ENCODE measurements at places on chromosomes 5 and 9.

- no peak for DNase-seq
Observed at GRCh38 chr5:172903790-172904189, 55.4 kb upstream of the RPL26L1 start.

DNA sequence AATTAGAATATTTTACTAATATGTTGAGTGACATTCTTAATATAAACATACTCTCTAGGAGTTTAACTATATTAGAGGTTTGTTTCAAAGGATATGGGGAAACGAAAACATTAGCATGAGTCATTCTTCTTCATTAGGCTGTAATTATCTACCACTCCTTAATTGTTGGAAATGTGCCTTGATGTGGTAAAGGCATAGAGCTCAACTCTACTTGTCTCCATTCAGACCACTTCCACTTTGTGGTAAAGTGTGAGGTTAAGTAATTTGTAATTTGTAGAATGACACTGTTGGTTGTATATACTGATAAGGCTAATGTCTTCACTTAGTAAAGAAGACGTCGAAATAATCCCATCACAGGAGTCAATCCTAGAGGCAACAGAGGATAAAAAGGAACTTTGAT is 58.1 kb downstream of the HAPLN1 start:
- DNase-seq = no peak

DNA sequence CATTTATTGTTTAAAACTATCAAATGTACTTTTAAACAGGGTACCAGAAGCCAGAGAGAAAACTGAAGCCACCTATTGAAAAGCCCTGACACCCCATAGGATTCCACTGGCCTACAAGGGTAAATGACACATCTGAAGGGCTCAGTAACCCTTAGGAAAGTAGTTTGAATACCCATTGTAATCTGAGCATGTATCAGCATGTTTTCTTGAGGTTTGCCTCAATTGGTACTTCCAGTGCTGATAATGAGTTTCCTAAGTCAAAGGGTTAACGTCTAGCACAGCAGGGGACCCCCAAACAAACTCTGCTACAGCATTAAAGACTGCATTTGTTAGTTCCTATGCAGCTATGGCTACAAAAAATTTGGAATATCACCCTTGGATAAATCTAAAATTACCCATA is 657.1 kb downstream of the NR2F1-AS1 start:
- DNase-seq = no peak

GRCh38 chr5:30523061-30523460 is 670.4 kb upstream of the CDH6 start:
- DNase-seq = no peak

DNA sequence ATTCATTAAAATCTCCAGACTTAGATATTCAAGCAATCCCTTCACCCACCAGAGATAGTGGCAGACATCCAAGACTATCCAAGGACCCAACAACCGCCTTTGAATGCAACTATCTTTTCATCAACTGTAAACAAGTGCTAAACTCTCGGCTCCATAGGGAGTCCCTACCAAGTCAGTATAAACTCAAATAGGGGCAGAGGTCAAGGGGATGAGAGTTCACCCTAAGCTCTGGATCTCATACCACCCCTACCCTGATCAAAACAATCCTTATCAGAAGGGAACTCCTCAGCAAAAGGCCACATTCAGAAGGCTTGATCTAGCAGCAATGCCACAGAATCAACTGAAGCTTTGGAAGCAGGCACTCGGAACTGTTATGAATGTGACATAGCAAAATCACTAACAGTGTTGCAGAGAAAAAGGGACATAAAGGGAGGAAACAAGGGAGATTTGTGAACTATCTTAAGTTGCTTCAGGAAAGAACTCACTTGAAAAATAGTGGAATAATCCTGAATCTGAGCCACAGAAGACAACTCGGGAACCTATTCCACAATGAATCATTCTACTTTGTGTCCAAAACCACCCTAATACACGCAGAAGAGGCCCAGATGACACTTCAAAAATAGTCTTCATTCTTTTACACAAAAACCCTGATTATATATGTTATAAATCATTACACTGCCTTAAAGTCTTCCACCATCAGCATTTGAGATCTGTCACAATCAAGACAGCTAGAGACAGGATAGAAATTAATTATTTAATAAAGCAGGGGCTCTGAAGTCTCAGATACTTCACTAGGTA is 49.8 kb downstream of the NR6A1 start:
- DNase-seq = no peak

GRCh38 chr9:109497226-109498153 is 617 bp downstream of the PTPN3 start:
- DNase-seq = no peak

DNA sequence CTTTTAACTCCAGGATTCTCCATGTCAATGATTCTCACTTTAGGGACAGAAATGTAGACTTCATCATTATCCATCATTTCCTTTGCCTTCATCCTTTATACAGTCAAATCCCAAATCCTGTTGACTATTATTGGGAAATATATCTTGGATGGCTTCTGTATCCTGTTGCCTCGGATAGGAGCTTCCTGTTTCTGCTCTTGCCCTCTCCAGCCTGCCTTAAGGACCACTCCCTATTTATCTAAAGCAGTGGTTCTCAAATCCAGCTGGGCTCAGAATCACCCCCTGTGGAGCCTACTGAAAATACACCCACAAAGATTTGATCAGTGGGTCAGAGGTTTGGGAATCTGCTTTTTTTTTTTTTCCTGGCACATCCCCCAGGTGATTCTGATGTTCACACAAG is 8.5 kb downstream of the AFAP1L1 start:
- DNase-seq = no peak

- no peak for DNase-seq
Observed at GRCh38 chr5:138466900-138467710, 1.8 kb downstream of the EGR1 start.

DNA sequence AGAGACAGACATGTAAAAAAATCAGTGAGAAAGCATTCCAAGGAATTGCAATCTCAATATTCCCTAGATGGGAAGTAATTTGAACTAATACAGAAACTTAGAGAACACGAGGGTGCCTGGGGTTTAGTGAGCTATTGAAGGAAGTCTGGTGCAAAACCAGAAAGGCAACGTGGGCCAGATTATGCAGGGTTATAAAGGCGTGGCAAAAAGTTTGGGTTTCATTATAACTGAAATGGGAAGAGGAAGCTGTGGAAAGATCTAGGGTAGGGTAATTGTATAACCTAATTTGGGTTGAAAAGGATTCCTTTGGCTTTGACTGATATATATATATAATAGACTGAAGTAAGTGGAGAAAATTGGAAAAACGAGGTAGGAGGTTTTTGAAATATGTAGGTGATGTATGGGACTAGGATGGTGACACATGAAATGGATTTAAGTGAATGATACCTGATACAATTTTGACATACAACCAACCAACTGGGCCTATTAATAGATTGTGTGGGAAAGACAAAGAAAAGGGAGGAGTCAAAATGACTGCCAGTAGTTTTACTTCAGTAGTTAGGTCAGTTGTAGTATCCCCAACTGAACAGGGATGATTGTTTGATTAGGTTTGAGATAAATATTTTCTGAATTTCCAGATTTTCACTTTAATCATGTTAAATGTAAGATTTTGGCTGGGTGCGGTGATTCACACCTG is 65.3 kb downstream of the FAM174A start:
- DNase-seq = no peak

DNA sequence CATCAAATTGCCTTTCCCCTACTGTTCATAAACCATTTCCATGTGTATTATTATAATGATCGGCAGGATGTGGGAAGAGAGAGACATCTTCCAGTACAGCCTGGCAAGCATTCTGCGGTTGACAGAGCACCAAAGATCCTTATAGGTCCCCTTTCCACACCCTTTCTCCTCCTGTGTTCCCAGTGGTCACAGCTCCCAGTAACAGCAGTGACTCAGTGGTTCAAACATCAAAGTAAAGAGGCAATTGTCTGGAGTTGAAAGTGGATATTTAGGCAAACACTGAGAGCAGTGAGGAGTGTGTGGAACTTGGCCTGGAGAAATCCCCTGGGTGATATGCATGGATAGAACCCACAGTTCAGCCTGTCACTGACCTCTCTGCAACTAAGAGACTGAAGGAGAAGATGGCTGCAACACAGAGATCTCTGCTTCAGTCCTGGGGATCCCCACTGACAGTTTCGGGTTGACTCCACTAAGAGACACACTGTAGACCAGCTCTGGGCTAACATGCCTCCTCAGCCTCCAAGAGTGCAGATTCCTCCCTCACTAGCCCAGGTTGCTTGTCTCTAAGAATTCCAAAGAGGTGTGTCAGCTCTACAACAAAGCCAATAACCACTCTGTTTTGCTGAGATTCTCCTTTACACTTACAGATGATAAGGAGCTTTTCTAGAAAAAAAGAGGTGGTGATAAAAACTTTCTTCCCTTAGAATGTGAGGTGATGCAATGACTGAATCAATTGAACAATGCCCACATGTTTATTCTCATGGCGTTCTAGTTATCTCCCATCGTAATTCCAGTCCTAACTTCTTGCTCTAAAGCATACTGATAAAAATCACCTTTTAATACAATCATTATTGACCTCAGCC is 94.4 kb upstream of the IL6ST start:
- DNase-seq = no peak

DNA sequence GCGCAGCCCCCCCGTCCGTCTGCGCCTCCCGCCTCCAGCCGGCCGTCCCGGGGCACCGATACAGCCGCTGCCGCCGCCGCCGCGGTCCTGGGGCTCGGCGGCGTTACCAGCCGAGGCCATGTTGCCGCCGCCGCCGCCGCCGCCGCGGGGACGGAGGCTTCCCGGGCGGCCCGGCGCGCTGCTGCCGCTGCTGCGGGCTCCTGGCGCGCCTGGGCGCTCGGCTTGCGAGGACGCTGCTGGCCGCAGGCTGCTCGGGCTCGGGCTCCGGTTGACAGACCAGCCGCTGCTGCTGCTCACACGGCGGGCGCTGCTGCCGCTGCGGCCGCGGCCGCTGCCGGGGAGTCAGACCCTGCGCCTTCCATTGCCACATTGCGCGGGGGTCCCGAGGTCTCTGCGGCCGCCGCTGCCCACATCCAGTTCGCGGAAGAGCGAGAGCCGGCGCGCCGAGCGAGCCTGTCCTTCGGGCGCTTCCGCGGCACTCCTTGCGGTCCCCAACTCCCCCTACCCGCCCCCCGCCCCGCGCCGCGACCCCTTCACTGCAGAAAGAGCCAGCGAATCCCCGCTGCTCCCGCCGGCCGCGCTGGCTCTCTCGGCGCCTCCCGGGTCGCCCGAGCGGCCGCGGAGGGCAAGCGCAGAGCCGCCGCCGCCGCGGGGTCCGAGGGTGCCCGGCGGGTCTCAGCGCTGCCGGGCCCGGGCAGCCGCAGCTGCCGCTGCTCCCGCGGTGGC is 8.4 kb downstream of the PTCH1 start:
- DNase-seq = no peak

DNA sequence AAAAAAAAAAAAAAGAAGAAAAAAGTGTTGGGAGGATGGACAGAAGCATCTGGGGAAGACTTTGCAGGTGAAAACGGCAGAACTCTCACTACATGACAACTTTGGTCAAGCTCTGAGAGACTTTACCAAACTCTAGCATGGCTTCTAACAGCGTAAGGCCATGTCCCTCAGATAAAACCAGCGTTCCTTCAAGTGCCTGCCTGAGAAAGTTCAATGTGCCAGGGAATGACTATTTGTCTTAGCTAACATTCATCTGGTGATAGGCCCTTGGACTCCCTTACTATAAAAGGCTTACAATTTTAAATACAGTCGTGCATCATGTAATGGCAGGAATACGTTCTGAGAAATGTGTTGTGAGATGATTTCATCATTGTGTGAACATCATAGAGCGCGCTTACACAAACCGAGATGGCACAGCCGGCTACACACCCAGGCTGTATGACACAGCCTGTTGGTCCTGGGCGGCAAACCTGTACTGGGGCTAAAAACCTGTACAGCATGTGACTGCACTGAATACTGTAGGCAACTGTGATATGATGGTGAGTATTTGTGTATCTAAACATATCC is 14.9 kb upstream of the ZFP62 start:
- no peak for DNase-seq

DNA sequence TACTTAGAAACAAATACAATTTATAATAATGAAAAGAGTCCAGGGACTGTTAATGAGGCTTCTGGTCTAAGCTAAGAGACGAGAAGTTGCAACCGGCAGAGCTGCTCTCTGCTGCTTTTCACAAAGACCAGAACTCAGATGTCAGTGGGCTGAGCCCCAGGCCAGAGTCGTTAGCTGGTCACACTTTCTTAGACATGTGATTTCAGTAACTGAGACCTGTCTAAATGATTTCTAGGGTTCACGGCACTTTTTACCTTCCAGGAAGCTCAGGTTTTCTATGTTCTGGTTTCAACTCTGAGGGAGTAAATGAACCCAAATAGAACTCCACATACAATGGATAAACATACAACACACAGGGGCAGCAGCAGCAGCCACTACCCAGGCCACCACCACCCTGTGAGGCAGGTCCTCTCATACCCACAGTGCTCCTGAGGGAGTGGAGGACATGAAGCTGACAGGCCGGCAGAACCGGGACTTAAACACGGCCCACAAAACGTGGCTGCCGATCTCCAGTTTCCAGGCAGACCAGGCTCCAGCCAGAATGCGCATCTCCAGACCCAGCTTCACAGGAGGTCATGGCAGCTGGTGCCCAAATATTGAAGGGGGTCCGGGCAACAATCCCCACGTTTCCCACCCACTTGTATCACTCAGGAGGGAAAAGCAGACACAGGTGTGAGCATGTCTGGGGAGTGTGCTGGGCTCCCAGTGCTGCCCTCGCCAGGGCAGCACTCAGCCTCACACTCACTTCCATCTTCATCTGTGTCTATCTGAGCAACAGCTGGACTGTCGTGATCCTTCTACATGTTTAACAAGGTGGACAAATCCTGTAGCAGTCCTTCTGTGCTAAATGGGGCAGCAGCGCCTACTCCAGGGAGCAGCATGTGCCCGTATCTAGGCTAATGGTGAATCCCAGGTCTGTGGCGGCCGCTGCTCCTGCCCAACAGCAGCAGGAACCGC is 38.8 kb downstream of the IARS1 start:
- no peak for DNase-seq

DNA sequence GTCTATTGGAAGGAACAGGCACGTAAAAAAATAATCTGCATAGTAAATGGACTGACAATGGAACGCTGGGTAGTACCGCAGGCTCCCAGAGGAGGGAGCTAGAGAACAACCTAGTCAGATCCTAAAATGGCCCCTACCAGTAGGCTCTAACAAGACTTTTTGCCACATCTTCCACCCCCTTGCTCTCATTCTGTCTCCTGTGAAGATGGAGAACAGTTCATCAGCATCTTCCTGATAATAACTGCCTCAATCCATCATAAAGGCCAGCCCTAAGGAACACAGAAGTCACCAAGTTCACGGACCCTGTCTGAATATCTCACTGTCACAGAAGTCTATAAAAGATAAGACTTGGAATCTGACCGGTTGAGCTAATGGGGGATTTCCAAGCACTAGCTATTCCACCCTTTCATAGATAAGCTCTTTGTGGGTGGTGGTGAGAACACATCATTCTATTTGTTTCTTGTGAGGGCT is 133.4 kb downstream of the SLC1A3 start:
- no peak for DNase-seq

GRCh38 chr5:141735823-141736222 is 53.8 kb upstream of the ARAP3 start:
- DNase-seq = no peak

- DNase-seq = no peak
Observed at GRCh38 chr5:107295914-107296313, 374.8 kb downstream of the EFNA5 start.

Measured in cortex of kidney (tissue), 1 donor.